Renal cortex interstitium (tissue), 15 donors: ENCODE measurements at places on chromosomes 7 and 10.
A peak's percentile ranks its signal among the peaks of the same experiment; 100 is the strongest.

- DNase-seq: no peak
Observed at GRCh38 chr7:70027867-70028266, 429.6 kb downstream of the AUTS2 start.

DNA sequence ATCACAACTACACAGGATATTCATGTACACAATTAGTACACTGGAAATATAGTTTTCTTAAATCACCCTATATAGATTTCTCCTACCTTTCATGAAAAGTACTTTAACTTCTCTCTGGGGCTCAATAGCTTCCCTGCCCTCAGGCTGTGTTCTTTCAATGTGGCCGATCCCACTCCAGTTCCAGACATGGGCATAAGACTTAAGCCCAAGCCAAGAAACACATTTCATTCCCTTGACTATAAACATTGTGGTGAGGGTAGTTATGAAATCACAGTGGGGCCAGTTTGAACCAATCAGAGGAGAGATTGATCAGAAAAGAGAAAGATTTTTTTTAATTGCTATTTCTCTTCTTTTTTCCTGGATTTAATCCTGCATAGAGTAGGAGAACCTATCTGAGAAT lies 904.6 kb upstream of the SORCS1 start:
- no peak for DNase-seq

DNA sequence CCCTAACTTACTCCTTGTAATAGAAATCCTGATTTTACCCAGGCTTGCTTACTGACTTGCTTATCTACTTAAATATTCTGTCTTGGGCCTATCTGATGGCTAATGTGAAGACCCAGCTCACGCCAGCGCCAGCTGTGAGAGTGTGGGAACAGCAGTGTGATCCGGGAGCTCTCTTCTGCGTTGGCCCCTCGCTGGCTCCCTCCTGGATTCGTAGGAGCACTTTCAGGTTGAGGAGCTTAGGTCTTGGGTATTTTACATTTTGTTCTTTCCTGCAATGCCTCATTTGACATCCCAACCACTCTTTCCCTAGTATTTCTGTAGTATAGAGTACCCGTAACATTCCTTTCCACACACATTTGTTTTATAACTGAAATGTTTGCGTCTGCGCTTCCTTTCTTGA lies 51.7 kb downstream of the CREM start:
- no peak for DNase-seq

- DNase-seq: no peak
Observed at GRCh38 chr7:29304756-29305155, 110.2 kb downstream of the CHN2 start.

DNA sequence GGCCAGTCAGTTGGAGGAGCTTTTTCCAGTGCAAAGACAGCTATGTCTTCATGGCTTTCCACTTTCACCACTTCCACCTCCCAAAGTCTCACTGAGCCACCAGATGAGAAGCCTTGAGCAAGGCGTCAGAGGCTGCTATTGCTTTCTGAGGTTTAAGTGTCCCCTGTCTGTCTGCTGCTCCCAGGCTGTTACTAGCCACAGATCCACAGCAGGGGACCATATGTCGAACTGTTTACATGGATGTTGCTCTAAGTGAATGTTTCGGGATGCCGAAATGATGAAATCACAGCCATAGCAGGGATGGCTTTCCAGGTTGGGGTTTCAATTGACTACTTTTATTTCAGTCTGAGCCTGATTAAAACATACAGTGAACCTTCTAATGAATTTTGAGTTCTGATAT lies 88.5 kb downstream of the AVL9 start:
- DNase-seq: no peak

GRCh38 chr7:17502213-17503060 lies 204.0 kb downstream of the AHR start:
- DNase-seq: no peak

GRCh38 chr10:29120216-29120615 lies 168.7 kb upstream of the LYZL1 start:
- DNase-seq: no peak

GRCh38 chr7:11613292-11613930 lies 218.6 kb downstream of the THSD7A start:
- DNase-seq: no peak

GRCh38 chr7:115230882-115231571 lies 309.1 kb downstream of the MDFIC start:
- DNase-seq: no peak

DNA sequence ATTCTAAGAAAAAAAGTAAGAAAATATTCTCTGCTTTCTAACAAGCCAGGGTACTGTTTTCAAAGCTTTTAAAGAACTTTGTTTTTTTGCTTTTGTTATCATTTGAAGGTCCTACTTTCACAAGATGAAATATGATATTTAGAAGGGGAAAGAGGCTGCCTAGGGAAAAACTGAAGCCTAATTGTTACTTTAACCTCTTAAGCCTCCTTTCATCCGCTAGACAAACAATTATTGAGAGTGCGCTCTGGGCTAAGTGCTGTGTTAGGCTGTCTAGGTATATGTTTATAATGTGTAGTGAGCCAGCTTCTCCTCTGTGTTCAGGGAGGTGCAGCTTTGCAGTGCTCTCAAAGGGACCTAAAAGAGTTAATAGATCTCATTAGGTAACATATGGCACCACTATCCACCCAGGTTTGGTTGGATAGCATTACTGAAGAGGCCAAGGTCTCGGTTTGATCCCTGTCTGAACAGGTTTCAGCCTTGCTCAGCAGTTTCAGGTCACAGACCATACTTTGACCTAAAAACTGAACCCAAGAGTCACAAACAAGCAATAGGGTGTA lies 17.9 kb downstream of the PDK4 start:
- DNase-seq: no peak

GRCh38 chr7:105934572-105935185 lies 28.4 kb upstream of the CDHR3 start:
- DNase-seq: peak; percentile 9

GRCh38 chr10:101776161-101776817 lies 375 bp upstream of the FGF8 start:
- no peak for DNase-seq
